ENCODE measurements at places on chromosomes 7 and 10.

- no peak for DNase-seq
Observed at GRCh38 chr10:113138937-113139585, 189.0 kb downstream of the TCF7L2 start.

DNA sequence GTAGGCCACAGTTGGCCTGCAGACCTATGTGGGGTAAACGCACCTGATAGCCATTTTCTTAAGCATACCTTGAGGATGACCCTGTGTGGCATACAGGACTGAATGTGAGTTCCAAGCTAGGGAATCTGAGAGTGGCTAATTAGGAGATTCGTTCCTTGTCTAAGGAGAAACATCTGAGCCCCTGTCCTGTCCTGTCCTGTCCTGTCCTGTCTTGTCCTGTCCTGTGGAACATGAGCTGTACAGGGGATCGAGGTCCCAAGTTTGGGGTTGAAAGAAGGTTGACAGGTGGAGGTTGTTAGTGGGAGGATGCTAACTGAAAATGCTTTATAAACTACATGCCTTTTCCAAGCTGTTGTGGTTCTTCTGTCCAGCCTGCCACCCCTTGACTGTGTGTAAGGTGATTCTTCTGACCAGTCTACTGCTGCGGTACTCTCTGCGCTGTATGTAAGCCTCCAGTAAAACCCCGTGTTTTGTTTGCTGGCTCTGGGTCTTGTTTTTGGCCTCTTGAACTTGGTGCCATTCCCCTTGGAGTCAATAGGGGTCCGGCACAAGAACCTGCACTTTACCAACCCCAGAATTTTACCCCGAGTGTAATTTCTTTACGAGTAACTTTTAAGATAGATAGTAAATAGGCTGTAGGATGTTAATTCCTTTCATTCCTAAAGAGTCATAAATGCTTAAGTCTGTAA lies 26.4 kb downstream of the ZNRF2 start:
- DNase-seq: no peak

DNA sequence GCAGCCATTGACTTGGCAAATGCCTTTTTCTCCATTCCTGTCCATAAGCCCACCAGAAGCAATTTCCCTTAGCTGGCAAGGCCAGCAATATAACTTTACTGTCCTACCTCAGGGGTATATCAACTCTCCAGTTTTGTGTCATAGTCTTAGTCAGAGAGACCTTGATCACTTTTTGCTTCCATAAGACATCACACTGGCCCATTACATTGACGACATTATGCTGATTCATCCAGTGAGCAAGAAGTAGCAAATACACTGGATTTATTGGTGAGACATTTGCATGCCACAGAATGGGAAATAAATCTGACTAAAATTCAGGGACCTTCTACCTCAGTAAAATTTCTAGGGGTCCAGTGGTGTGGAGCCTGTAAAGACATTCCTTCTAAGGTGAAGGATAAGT lies 649.7 kb upstream of the ANKRD30A start:
- no peak for DNase-seq

DNA sequence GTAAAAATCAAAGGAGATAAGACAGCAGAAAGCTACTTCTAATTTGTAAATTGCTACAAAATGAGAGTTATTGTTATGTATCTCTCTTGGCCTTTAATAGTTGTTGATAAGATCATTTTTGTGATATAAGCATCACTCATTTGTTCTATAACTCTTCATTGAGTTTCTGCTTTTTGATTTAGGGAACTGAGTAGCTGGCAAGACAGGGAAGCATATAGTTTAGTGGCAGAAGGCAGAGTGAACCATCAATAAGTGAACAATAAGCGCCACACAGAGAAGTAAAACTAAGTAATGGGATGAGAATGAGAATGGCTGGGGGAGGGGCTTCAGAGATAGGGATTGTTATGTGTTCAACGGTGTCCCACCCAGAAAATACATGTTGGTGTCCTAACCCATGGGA lies 245.4 kb downstream of the ADARB2 start:
- DNase-seq: no peak

DNA sequence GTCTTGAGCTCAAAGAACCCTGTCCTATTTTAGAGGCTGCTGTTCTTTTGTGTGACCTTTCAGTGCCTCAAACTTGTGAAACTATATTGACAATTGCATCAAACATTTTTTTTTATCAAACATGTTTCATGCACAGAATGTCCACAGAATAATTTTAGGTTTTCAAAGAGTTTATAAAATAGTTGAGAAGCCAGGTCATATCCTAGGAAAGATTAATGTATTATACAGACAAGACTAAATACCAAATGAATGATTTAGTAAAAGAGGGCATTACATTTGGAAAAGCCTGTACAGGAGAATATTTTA lies 67.0 kb downstream of the CDK6 start:
- no peak for DNase-seq

DNA sequence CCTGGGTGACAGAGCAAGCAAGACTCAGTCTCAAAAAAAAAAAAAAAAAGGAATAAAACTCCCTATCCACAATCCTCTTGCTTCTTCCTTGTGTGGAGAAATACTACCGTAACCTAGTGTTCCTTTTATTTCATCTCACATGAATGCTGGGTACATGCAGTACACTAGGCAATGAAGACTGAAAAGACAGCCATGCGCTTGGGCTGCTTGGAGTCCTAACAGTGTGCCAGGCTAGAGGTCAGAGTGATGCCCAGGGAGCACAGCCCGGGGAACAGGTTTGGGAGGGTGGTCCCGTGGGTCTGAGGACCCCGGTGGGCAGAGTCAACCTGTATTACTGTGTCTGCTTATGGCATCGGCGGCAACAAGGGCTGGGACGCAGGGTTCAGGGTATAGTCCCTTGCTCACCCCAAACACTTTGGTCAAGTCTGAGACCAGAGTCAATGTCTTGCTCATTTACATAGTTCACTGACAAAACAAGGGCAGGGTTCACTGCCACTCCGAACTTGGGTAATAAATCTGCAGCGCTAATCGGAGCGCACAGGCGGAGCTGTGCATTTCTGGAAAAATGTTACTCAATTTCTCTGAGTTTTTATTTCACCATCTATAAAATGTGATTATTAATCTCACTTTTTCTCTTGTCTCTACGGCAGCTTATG lies 118.0 kb downstream of the CLEC2L start:
- no peak for DNase-seq

DNA sequence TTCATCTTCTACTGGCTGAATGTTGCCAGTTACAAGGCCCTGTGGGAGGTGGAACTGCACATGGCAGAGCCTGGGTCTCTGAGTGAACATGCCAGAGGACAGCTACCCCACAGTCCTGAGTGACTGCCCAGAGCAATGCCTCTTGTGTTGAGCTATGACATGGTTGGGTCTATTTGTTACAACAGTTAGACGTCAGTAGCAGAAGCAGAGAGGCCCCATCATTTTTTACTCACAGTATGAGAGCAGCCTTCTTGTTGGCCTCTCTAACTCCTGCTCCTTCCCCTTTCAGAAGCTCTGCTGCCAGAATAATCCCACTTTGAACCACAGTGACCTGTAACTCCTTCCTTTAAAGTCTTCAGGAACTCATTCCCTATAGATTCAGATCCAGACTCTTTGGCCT lies 30.8 kb upstream of the NRP1 start:
- DNase-seq: no peak
